ENCODE measurements at places on chromosomes 4 and X.

DNA sequence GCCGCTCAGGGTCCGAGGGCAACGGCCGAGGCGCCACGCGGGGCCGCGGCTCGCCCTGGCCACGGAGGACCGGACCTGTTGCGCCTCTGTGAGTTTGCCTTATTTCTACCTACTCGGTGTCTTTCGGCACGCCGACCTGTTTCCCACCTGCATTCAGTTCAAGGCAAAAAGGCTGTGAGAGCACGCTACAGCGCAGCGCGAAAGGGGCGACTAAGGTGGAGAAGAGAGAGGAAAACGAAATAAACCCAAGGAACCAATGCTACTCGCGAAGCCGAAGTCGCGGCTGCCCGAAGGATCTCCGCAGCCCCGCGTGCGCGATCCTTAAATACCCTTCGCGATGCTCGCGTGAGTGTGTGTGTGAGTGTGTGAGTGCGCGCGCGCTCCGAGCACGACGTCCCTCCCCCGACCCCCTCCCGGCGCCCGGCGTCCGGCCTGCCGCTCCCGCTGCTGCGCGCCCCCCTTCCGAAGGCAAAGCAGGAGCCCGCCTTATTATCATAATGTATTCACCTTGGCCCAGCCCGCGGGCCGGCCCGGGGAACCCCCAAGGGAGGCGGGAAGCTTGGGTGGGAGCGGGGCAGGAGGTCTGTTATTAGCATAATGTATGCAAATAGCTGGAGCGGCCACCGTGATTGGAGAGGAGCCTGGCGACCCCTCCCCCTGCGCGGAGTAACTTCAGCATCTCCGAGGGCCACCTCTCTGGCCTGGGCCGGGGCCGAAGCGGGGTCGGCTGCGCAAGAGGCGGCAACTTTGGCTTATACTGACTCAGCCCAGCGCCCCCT lies at the start of gene COL25A1:
COL25A1 (minus strand) TSS at position 298 of the 779 bp plus-strand sequence.
- DNase-seq: no peak

GRCh38 chr4:172344308-172344938 lies 531.2 kb downstream of the GALNTL6 start:
- DNase-seq: no peak

- no peak for DNase-seq
Measured at GRCh38 chr4:11415409-11416070, 13.2 kb downstream of the HS3ST1 start.

DNA sequence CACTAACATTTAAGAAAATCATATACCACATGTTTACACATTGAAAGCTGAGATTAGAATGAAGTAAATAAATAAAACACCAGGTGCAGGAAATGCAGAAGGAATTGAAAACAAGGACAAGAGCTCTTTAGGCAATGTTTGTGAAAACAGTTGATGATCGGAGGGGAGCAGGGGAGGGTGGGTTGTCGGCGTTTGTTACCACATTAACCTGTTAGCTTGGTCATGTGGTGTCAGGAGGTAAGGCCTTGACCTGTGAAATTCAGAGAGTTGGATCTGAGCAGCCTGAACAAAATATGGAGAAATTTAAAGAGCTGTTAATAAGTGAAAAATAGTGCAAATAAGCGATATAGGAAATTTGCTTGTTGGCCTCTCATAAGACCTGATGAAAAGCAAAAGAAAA lies 759.9 kb downstream of the PDHA2 start:
- DNase-seq: no peak

DNA sequence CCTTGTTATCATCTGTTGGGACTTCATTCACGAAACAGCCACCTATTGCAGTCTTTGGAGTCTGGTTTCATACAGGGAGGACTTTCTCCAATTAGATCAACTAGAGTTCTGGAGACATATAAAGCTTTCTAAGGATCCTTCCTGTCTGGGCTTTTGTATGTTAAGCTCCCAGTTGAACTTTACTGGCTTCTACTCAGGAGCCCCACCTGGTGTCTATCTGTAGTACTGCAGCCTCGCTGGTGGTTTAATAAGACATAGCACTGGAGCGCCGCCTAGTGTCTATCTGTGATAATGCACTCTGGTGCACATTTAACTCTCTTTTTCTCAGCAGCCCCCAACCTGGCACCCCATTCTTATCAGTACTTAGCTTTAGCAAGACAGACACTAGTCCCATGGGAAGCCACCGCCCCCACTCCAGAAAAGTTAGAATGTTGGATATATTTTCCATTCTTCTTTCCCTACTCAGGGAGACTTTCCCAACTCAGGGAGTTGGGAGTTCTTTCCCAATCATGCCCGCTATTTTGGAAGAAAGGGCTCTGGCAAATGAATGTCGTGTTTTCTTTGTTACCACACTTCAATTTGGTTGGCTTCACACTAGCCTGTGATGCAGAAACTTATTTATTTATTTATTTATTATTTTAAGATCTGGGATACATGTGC lies 36.9 kb upstream of the SYTL4 start:
- DNase-seq: peak; percentile 76
